ENCODE measurements at places on chromosomes 3 and 15. TPM values are rescaled to one million over a fixed set of nuclear protein-coding genes. Genes with fewer than 3 reads are reported as not detected.

Gene TMC3
- total RNA-seq, result not detected

Gene C3orf20
- not detected for total RNA-seq

Gene RBP2
- not detected for total RNA-seq

Gene CISH
- 0.20 TPM for total RNA-seq

Gene GP5
- 0.13 TPM for total RNA-seq

Gene PRR20G
- total RNA-seq, result not detected

Gene TBCCD1
- total RNA-seq, result 14.5 TPM

Gene WNT7A
- not detected for total RNA-seq

Gene GPR87
- total RNA-seq, result not detected

Gene GOLGA8J
- total RNA-seq, result not detected

Gene SKOR1
- total RNA-seq, result not detected

Gene ROBO1
- 2.6 TPM for total RNA-seq

Gene ZNF80
- not detected for total RNA-seq

Gene FOXB1
- total RNA-seq, result not detected

Gene PATL2
- total RNA-seq, result 0.33 TPM

Gene SETD2
- total RNA-seq, result 17.8 TPM

Gene GOLGA6B
- not detected for total RNA-seq

Gene SELENOS
- 66.4 TPM for total RNA-seq

Gene TGM5
- total RNA-seq, result not detected

Gene ISLR
- not detected for total RNA-seq

Gene A4GNT
- total RNA-seq, result not detected

Gene ANKRD63
- not detected for total RNA-seq

Gene CLRN1
- total RNA-seq, result not detected

Gene WDR49
- not detected for total RNA-seq

Gene TMEM207
- not detected for total RNA-seq

Gene INKA1
- total RNA-seq, result 12.7 TPM

Gene PEAK1
- 37.2 TPM for total RNA-seq

Gene TMA7
- total RNA-seq, result 536 TPM

Gene DUOXA2
- not detected for total RNA-seq

All from mammary microvascular endothelial cell (primary cell).